Activated CD4-positive, alpha-beta memory T cell treated with anti-CD3 and anti-CD28 coated beads for 36 hours (primary cell): ENCODE measurements at places on chromosomes 12 and 14.

DNA sequence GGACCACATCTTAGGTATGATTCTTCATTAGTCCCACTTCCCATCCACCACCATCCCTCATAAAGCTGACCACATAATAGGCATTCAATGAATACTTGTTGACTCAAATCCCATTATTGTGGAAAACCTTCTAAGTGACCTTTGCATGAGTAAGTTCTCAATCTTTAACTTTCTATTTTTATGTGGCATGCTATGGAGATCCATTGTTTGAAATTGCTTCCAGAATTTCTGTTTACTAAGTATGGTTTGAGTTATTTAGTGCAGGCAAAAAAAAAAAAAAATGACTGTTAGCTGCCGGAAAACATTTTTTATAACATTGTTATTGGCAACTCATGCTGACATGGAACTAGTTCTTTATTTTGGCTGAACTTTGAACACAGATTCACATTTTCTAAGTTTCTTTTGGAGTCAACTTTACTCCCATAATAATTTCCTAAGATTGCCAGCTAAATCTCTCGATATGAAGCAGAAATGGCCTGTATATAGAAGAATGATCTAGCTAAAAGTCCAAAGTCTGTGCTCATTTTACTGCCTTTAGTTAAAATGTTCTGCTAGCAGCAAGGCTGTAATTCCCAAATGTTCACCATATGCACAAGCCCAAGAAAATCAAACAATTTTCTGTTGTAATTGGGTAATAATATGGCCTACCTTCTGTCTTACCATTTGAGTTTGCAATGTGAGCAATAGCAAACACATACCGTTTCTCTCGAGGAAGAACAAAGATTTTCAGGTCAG, 77.9 kb downstream of the PTGER2 start:
- no peak for DNase-seq

- DNase-seq, result no peak
Measured at GRCh38 chr14:26982071-26982470, 384.2 kb upstream of the NOVA1 start.

DNA sequence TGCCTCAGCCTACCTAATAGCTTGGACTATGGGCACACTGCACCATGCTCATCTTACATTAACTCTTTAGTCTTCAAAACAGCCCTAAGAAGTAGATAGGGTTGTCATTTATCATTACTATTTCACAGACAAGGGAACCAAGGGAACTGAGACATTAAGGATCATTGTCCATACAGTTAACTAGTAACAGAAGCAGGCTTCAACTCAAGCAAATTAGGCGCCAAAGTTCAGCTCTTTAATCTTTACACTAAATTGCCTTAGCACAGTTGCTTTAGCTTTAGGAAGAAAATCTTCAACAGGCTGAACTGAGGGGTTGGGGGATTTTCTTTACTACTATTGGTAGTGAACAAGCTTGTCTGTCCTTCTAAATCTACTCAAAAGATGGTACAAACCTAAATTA, 68.8 kb upstream of the CAND1 start:
- DNase-seq, result no peak

- no peak for DNase-seq
Measured at GRCh38 chr14:77180726-77181602, 634 bp upstream of the TMEM63C start.

DNA sequence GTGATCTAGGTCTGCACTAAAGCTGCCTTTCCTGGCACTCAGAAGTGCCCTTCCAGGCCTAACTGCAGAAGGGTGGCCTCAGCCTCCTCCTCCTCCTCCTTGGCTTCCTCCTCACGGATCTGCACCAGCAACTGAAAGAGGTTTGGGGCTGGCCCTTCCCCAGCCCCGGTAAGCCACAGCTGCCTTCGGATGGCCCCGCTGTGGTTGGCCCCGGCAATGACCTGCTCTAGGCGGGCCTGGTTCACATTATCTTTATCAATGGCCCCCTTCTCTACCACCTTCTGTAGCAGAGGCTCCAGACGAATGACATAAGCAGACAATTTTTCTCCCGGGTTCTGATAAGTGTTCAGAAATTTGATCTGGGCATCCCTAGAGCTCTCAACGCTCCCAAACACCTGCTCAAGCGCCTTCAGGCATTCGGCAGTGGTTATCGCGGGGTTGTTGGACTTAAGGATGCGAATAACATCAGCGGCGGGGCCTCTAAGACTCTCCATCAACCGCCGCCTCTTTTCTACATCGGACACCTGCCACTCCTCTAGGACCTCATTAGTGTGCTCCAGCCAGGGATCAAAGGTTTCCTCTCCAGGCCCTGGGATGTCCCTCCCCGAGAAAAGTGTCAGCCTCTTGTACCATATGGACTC, 1.5 kb downstream of the PNMA1 start:
- peak; percentile 75 for DNase-seq

DNA sequence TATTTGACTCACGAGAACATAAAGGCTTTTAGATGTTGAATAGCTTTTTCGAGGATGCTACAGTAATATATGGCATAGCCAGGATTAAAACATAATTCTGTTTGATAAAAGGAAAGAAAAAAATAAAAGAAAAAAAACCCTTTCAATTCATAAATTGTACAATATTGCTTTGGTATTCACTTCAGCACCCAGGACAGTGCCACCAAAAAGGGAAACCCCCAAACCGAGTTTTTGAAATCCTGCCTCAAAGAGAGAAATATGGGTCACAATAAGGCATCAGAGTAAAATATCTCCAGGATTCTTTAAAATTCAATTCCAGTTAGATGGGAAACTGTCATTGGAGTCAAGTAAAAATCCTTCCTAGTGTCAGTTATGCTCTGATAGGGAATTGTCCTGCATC, 551.2 kb upstream of the SEL1L start:
- no peak for DNase-seq

DNA sequence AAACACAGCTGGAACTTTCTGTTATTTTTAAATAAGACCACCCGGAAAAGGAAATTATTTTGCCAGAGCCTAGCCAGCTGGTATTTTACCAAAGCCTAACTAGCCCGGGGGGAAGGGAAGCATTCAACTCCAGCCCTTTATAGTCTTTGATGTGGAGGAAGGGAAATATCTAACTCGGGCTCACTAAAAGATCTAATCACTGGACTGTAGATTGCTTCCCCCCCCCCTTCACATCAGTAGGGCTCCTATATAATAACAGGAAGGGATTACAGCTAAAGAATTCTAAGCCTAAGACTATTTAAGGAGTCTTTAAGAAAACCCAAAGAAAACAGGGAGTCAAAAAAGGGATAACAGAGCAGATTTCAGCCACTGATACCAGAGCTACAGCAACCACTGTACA, 431.1 kb downstream of the KCNH5 start:
- no peak for DNase-seq

GRCh38 chr12:90839346-90839745, 115.6 kb downstream of the CCER1 start:
- no peak for DNase-seq

- DNase-seq, result no peak
Measured at GRCh38 chr12:114864837-114865551, 181.0 kb upstream of the TBX3 start.

GRCh38 chr12:53004582-53004981, 1.7 kb upstream of the EIF4B start:
- DNase-seq, result no peak

DNA sequence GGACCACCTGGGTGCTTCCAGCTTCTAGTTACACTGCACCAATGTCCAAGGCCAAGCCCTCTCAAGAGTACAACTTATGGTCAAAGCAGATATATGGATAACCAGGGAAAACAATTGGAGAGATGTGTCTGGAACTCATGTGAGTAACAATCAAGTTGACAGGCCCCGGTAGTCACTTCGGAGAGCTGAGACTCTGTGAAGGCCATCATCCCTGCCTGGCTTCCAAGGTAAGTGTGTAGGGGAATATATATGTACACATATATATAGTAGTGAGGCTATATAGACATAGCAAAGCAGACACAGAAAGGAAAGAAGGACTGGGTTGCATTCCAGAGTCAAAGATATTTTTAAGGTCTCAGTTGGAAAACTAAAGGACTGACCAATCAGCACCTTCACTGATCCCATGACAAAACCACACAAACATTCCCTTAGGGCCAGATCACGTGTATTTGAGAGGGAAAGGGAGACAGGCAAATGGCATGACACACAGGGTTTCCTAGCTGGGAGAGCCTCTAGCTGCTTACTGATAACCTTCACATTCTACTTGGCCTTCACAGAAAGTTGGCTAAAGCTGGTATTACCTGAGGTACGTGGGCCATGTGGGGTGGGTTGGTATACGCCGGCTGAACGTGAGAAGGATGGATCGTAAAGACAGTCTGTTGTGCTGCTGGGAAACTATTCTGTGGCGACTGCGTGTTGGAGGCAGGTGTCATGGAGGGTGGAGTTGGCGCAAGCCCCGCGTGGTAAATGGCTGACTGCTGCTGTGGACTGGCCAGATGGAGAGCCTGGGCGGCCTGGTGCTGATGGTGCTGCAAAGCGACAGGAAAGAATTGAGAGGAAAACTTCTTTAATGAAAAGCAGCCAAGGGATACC, 50.0 kb downstream of the SH2B3 start:
- DNase-seq, result no peak

DNA sequence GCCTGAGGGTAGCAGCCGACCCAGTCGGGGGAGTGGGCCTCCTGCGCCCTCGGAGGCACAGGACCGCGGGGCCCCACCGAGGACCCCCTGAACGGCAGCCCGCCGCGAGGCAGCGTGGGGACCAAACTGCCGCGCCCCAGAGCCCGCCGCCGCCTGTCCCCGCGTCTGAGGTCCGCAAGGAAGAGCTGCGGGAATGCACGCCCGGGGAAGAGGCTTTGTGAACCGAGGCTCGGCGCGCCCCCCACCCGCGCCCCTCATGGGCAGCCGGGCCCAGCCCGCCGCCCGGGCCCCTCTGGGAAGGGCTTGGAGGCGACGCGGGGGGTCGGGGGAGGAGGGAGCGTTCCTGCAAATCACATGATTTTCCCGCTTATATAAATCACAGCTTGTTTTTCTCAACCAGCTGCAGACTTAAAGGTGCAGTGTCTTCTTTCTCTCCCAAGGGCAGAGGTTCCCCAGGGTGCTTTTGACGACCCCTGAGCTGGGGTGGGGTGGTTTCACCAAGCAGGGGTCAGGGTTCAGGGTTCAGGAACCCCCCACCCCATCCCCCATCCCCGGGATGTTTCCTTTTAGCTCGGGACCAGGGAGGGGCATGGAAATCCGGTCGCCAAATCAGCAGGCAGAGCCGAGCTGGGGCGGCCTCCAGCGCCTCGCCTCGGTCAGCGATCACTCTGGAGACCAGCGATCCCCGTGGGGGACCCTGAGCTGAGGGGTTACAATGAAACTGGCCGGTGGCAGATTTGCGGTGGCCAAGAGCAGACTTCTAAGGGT, 44.7 kb upstream of the ATP23 start:
- DNase-seq, result peak; percentile 32

GRCh38 chr12:113359133-113359938, 949 bp downstream of the PLBD2 start:
- DNase-seq, result peak; percentile 13

DNA sequence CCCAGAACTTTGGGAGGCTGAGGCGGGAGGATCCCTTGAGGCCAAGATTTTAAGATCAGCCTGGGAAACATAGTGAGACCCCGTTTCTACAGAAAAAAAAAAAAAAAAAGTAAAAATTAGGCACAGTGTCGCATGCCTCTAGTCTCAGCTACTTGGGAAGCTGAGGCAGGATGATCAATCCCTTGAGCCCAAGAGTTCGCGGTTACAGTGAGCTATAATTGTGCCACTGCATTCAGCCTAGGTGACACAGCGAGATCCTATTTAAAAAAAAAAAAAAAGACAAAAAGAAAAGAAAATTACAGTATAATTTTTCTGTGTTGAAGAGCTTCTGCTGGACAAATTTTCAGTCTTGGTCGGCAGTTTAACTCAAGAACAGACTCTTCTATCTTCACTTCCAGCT, 133.9 kb upstream of the FGD4 start:
- DNase-seq, result no peak

DNA sequence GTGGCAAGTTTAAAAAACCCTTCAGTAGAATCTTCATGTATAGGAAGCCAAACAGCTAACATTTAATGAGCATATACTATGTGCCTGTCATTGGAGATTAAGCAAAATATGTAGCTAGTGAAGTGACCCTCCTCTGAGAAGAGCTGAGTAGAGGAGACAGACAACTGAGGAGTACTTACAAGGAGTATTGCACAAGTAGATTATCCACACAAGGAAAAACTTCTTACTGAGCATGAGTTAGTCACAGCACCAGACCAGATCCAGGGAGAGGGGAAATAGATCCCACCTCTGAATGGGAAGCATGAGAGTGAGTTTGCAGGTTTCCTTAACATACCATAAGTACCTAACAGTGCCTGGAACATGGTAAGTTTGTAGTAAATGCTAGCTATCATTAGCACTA, 33.0 kb downstream of the FRMD6 start:
- DNase-seq, result no peak

- no peak for DNase-seq
Measured at GRCh38 chr14:76115010-76115422, 36.7 kb upstream of the GPATCH2L start.

GRCh38 chr12:103586791-103587370, at the start of gene STAB2:
TSS of gene STAB2 (plus strand) at chr12:103587273. CDS start at chr12:103587477, 204 bp downstream.
- no peak for DNase-seq

DNA sequence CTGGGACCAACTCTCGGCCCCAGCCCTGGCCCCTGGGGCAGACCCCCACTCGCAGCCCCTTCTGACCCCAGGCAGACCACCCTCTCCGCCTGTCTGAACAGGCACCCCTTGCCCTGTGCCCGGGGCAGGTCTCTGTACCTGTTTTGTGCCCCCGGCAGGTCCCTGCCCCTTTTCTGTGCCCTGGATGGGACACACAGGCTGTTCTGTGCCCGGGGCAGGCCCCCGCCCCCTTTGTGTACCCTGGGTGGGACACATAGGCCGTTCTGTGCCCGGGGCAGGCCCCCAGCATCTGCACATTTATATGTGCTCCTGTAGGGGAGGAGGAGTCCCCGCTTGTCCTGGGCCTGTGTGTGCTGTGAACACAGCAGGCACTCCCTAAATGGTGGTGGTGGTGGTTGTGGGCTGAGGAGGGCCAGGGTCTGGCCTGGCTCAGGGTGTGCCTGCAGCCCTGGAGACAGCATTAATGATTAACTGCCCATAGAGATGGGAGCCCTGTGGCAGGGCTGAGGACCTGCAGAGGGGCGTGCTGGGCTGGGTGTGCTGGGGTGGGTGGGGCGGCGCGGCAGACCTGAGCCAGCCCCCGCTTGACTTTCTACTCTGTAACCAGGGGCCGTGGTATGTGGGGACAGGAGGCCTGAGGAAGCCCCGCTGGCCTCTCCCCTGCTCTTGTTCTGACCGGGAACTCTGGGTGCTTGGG, 3.7 kb downstream of the FBRSL1 start:
- DNase-seq, result no peak

GRCh38 chr14:92484132-92484823, 29.3 kb upstream of the RIN3 start:
- no peak for DNase-seq

DNA sequence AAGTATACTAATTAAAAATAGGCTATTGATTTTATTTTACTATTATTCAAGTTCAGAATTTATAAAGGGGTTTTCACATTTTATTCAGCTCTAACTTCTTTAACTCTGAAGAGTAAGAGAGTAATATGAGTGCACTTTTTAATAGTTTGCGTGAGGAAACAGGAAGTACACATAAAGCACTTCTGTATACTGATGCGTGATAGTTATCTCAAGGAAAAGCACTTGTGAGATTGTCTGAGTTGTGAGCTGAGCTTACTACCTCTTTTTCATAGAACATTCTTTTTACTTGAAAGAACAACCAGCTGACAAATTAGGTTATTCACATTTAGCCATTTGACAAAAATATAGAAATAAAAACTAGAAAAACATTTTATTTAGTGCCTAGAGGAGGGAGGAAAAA, 1.9 kb downstream of the RAD51AP1 start:
- DNase-seq, result no peak
